ENCODE measurements at places on chromosomes 13 and 19. TPM values are rescaled to one million over a fixed set of nuclear protein-coding genes. Genes with fewer than 3 reads are reported as not detected.

The PALM3 gene
- not detected for total RNA-seq

The ELSPBP1 gene
- total RNA-seq = not detected

The INSR gene
- 0.99 TPM for total RNA-seq

The ZNF665 gene
- 4.3 TPM for total RNA-seq

The ELAVL1 gene
- 166 TPM for total RNA-seq

The ZNF446 gene
- total RNA-seq = 3.7 TPM

The LGALS13 gene
- total RNA-seq = not detected

The RASL11A gene
- total RNA-seq = 2.7 TPM

The ZNF66 gene
- 7.3 TPM for total RNA-seq

The PIK3R2 gene
- 18.6 TPM for total RNA-seq

The LATS2 gene
- 1.4 TPM for total RNA-seq

The LRG1 gene
- total RNA-seq = not detected

The CHST8 gene
- total RNA-seq = not detected

The KCNN4 gene
- 89.2 TPM for total RNA-seq

The DAND5 gene
- not detected for total RNA-seq

The DDX39A gene
- total RNA-seq = 286 TPM

The NLRP4 gene
- total RNA-seq = not detected

The RPS19 gene
- total RNA-seq = 3,062 TPM

The PSG2 gene
- total RNA-seq = not detected

The ZIC5 gene
- total RNA-seq = not detected

The EDDM13 gene
- 0.42 TPM for total RNA-seq

The LILRB3 gene
- total RNA-seq = not detected

The KLK5 gene
- not detected for total RNA-seq

The ATP4A gene
- total RNA-seq = not detected

The ZSWIM9 gene
- 9.1 TPM for total RNA-seq

The SIGLEC6 gene
- not detected for total RNA-seq

The ZNF555 gene
- total RNA-seq = 2.3 TPM

The PPP2R1A gene
- 231 TPM for total RNA-seq

The NLRP12 gene
- not detected for total RNA-seq

The ZNF726 gene
- total RNA-seq = 15.6 TPM

The C13orf42 gene
- total RNA-seq = not detected

The ODAD3 gene
- total RNA-seq = 0.19 TPM

The LRRC63 gene
- total RNA-seq = 0.51 TPM

The TMTC4 gene
- total RNA-seq = 15.2 TPM

The TTC9B gene
- total RNA-seq = not detected

The ACP7 gene
- total RNA-seq = not detected

The FFAR3 gene
- 0.42 TPM for total RNA-seq

The ZNF793 gene
- 3.4 TPM for total RNA-seq

The PCDH17 gene
- total RNA-seq = not detected

The ZNF433 gene
- 0.65 TPM for total RNA-seq

The CFAP97D2 gene
- not detected for total RNA-seq

The FBXW9 gene
- 10.2 TPM for total RNA-seq

The ZNF571 gene
- 1.7 TPM for total RNA-seq

The MAP1S gene
- 69.5 TPM for total RNA-seq

The ZNF44 gene
- total RNA-seq = 6.4 TPM

The ZNF549 gene
- 4.4 TPM for total RNA-seq

The IFNL3 gene
- not detected for total RNA-seq

The SIGLEC11 gene
- not detected for total RNA-seq

The METTL21C gene
- not detected for total RNA-seq

The PSG5 gene
- total RNA-seq = not detected

The PRR19 gene
- total RNA-seq = 1.2 TPM

The MED4 gene
- 58.7 TPM for total RNA-seq

The PPM1N gene
- 3.0 TPM for total RNA-seq

Measured in activated CD8-positive, alpha-beta memory T cell treated with anti-CD3 and anti-CD28 coated beads for 36 hours (primary cell).